ENCODE measurements at places on chromosomes 6 and 20.

DNA sequence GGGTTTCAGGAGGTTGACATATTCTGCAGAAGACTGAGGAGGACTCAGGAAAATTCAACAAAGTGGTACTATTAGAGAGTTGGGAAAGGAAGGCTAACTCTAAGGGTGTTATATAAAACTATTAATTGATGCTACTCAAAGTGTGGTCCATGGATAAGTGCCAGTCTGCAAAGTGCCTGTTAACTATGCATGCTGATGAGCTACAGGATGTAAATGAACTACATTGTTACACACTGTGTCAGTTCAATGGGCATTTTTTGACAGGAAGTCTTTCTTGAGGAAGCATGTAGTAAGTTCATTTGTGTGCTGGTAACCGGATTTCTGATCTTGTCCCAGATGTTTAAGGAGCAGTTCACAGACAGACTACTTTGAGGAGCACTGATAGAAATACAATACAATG, 75.6 kb downstream of the KLHL32 start:
- no peak for DNase-seq

GRCh38 chr6:145699462-145699861, 35.9 kb downstream of the EPM2A start:
- peak; percentile 76 for DNase-seq

DNA sequence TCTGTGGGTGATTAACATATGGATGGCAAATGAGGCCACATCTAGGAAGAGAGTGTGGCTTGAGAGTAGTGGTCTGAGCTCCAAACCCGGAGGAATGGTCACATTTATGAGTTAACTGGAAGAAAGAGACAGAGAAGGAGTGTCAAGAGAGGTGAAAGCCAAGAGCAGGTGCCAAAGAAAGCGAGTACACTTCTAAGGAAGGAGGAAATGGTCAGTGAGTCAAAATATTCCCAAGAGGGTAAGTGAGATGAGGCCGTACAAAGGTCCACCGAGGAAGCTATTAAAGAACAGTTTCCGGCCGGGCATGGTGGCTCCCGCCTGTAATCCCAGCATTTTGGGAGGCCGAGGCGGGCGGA, 104.5 kb upstream of the RNF24 start:
- no peak for DNase-seq

DNA sequence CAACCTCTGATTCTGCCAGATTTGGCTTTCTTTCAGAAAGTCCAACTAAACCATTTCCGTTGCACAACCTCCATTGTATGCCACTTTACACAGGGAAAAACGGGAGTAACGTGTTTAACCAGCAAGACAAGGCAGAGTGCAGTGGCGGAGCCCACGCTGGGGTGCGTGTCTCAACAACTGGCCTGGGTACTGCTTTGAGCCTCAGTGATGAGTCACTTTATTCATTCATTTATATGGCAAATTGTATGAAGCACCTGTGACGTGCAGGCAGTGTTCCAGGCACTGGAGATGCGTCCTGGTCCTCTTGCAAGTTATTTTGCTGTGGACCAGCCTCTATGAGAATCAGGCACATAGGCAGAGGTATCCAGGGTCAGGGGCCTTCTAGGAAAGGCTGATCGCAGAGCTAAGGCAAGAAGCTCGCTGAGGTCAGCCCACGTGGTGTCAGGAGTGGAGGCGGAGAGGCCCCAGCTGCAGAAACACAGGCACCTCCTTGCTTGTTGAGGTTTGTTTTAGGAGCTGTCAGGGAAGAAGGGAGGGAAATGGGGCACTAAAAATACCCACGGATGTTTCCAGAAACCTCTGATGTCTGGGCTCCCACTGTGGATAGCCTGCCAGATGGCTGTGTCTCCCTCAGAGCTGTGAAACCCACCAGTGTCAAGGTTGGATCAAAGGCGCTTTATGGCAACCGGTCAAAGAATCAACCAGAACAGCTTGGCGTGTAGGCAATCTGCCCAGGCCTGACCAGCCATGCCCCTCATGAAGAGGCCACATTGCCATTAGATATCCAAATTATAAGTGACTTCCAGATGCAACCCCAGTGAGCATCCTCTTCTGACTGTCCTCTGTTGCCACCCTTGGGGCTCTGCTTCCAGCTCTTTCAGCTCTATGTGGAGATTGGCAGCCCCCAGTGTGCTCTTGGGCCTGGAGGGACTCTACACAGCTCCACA, 157.2 kb downstream of the CD83 start:
- no peak for DNase-seq

DNA sequence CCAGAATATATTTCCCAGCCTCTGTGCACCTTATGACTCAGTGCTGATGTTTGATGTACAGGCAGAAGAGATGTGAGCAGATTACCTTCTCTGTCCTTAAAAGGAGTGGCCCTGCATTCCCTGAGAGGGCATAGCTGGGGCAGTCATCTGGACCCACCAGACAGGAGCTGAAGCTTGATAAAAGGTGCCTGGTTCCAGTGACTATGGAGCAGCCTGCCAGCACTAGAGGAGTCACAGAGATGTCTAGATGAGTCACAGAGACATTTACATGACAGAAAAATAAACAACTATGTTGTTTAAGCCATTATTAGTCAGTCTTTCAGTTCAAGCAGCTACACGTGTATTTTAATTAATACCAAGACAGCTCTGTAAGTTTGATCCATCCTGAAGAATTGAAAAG, 237.1 kb upstream of the MOCS1 start:
- no peak for DNase-seq

DNA sequence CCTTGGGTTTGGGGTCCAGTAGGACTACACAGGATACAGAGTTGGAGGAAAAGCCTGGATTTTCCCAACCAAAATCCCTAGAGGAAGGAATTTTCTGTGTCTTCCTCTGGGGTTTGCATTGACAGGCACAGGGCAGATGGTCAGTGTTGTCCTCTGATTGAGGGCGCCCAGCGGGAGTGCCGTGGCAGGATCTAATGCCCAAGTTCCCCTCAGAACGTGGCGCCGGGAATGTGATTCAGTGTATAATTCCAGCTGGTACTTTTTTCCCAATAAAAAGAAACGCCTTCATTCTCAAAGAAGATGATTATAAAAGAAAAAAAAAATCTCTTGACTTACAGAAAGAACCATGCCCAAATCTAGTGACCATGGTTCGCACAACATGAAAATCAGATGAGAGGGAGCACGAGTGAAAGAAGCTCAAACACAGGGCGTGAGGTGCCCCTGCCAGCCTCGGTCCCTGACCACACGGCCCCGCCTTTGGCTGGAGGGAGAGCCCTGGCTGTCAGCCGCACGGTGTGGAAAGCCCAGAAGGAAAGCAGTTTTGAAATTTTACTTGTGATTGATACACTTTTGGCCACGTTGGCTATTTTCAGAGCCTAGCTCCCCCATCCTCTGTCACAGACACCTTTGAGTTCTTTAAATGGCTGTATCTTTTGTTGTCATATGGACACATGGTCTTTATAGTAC, 31.6 kb downstream of the VEGFA start:
- DNase-seq, result no peak

GRCh38 chr20:14407336-14407735, 69.9 kb upstream of the FLRT3 start:
- no peak for DNase-seq

DNA sequence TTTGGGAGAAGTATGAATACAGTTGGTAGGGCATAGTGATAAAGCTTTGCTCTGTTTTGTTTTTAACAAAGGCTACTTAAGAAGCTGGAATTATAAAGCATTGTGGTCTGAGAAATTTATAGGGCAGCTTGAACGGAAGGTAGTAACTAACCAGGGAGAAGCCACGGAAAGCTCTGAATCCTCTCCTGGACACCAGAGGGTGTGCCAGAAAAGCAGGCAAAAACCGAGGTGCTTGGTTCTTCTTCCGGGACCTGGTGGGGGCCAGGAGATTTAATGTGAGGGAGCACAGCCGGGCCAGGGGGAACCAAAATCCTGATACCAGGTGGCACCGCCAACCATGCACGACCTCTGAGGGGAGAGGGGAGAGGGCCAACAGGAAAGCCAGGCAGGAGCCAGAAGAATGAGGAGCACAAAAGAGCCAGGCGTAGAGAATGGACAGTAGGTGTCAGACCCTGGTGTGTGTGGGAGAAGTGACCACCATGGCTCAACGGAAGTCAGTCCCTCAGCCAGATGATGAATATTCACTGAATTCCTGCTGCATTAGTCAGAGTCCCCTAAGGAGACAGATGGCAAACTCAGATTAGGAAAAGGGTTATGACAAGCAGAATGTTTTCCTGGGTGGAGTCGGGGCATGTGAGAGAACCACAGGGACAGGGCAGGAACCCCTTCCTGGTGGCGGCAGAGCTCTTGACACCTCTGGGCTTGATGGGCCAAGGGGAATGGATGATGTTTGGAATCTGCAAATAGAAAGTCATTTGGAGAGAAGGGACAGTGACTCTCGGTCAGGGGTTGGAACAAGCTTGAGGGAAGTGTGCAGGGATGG, 262.3 kb downstream of the ZNF217 start:
- DNase-seq, result peak; percentile 83

GRCh38 chr6:126176282-126176681, 163.6 kb upstream of the CENPW start:
- DNase-seq, result peak; percentile 13

DNA sequence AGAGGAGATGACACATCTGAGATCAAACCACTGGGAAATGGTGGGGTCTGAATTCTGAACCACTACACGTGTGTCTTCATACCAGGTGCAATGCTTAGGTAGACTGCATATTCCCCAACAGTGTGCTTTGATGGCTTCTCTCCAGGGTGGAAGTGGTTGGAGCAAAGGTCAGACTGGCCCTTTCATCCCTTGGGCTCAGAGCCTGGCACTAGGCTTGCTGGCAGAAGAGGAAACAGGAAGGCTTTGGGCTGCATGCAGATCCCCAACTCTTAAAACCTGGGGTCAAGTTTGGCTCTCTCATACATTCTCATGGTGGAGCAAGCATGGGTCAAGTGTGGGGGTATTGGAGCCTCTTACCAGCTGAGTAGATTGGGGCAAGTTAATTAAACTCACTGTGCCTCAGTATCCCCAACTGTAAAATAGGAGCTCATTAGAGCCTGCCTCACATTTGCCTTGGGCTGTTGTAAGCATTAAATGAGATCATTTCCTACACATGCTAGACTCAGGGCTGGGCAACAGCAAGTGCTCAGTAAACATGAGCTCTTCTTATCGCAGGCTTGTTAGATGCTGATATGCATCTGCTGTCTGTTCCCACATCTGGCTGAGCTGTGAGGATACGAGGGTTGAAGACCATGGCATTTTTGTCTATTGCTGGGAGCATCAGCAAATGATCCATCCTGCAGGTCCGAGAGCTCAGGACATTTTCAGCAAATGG, 51.6 kb upstream of the FAM83D start:
- DNase-seq, result no peak

DNA sequence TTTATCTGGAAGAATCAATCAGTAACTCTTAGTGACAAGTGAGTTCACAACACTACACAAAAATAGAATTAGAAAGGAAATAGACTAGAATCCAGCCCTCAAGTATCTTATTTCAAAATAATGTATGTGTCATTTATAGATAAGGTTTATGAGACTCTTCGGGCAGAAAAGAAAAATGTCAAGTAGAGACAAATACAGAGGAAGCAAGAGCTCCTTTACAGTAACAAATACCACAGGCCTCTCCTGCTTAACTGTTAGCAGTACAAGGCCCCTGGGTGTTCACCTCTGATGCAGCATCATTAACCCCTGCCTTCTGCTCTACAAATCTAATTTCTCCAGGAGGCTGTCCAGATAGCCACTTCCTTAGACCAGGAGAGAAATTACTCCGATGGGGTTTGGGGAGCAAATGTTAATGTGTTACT, 76.7 kb downstream of the UBE3D start:
- DNase-seq, result peak; percentile 11

GRCh38 chr6:66291905-66292304, 584.9 kb upstream of the EYS start:
- peak; percentile 13 for DNase-seq

DNA sequence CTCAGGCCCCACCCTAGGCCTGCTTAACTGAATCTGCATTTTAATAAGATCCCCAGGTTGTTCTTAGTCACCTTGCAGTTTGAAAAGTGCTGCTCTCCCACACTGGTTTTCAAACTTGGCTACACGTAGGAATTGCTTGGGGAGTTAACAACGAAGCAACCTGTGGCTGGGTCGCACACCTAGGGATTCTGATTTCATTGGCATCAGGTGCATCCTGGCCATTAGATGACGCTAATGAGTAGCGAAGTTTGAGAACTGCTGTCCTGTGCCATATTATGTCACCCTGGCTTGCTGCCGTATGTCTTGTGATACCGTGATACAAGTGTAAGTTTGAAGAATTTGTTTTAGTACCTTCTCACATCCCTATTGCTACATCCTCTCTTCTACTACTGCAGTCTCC, 28.2 kb upstream of the FUCA2 start:
- no peak for DNase-seq

DNA sequence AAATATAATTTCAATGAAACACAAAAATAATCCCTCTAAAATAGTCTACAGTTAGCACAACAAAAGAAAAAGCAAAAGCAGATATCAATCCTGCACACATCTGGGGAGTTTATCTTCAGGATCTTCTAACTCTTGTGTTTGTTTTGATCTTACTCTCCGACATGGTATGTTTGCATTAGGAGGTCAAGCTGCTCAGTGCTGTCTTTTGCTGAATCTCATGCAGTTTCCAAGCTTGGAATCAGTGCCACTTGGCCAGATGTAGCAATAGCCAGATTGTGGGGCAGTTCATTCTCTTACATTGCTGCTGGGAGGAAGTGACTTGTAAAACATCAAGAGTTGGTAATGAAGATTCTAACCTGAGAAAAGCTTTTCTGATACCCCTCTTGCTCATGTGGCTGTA, 29.5 kb downstream of the RIOK1 start:
- no peak for DNase-seq

- no peak for DNase-seq
These were observed 134.9 kb downstream of the SLC23A2 start for GRCh38 chr20:4866429-4866828.

DNA sequence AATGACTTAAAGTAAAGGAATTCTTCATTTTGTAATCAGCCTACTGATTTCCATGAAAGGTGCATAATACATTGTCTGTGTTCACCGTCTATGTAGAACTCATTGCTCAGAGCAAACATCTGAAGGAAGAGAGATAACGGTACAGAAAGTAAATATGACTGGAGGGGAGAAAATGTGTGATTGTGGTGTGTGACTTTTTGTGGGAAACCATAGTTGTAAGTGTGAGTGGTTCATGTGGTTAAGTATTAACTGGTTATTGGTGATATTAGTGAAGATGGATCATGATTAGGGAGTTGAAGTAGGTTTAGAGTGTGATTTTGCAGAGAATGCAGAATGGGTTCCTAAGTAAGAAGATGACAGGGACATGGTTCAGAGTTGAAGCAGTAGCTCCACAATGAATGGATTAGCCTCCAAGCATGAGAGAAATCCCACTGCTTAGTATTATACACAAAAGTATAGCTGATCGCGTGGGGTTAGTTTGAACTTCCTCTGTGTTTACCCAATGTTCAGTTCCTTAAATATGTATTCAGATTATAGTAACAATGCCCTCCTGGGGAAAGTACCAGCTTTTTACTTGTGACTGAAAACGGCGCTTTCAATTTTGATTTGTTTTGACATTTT, 368.9 kb downstream of the UTRN start:
- no peak for DNase-seq

DNA sequence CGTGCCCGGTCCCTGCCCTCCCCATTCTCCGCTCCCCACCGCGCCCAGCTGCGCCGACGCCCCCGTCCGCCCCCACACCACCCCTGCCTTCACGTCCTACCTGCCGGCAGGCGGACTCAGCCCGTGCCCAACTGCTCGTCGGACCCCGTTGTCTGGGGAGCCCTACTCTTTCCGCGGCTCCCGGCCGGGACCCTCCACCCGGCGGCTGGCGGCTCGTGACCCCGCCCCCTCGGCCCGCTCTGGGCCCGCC, at the start of gene SERAC1:
TSS of gene SERAC1 (minus strand) at position 223 of the 250 bp plus-strand sequence. CDS start 9,899 bp downstream, outside the sequence.
- no peak for DNase-seq

Data from fibroblast of skin of abdomen (primary cell).